Left renal pelvis (tissue), 4 donors: ENCODE measurements at places on chromosomes 13 and 19. TPM values are rescaled to one million over a fixed set of nuclear protein-coding genes. Genes with fewer than 3 reads are reported as not detected.
A peak's percentile ranks its signal among the peaks of the same experiment; 100 is the strongest.

DNA sequence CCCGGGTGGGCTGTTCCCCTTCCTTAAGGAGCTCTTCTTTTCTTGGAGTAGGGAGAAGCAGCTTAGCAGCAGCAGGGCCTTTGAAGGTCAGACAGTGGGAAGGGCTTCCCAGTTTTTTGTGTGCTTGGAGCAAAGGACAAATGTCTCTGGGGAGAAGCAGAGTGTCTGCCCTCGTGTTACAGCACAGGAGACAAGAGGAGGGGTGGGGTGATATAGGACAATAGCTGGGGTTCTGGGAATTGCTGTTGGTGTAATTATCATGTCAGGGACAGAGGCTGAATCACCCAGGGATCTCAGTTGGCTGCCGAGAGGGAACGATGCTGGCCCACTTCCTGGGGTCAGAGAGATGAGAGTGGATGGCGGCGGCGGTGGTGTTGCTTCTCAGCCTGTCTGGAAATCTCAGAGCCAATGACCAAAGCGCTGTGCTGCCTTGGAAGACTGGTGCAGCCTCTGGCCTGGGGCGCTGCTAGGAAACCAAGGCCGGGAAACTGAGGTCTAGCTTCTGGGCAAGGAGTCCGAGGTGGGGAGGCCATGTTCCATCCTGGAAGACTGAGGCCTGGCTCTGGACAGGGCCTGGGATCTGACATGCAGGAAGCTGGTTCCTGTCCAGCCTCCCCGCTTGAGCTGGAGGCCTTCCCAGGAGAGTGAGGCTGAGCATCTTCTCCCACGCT, 1.2 kb downstream of the INAFM1 start:
- DNase-seq = no peak

DNA sequence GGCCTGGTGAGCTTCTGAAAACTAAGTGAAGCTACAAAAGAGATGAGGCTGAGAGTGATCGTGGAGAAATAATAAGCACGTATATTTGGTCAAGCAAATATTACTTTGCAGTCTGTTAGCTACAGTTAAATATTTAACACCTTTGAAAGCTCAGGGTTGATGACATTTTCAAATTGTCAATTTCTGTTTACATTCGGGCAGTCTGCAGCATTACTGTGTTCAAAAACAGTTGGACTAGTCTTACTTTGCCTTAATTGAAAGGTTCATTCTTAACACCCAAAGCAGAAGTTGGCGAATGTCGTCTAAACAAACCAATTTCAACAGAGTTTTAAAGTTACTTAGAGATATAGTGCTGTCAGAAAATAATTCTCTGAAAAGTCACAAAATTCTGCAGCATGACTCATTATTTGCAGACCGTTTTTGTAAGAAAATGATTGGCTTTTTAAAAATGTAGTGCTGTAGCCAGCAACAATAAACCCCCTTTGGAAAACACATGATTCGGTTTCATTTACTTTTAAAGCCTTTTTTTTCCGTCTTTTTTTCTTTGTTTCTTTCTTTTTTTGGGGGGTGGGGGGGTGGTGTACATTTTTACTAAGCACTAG, 549.0 kb downstream of the GPC6 start:
- no peak for DNase-seq

DNA sequence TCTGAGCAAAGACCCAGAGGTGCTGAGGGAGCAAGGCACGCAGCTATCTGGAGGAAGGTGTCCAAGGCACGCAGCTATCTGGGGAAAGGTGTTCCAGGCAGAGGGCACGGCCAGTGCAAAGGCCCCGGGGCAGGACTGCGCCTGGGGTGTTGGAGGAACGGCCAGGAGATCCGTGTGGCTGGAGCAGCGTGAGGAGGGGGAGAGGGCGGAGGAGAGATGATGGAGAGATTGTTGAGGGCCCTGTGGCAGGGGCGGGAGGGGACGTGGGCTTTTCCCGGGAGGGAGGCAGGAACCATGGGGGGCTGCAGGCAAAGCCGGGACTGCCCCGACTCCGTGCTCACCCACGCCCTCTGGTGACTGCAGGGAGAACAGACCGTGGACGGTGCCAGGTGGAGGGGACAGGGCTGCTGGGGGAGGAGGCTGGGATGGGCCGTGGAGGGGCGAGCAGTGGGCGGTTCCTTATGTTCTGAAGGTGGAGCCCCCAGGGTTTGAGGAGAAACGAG, 13.3 kb upstream of the MISP start:
- DNase-seq = no peak

DNA sequence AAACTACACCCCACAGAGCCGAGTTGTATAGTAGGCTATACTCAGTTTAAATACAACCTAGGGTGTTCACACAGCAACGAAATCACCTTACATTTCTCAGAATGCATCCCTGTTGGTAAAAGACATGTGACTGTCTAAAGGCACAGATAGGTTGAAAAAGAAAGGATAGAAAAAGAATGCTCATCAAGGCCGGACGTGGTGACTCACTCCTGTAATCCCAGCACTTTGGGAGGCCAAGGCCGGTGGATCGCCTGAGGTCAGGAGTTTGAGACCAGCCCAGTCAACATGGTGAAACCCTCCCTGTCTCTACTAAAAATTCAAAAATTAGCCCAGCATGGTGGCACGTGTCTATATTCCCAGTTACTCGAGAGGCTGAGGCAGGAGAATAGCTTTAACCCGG, 3.8 kb upstream of the IL17D start:
- DNase-seq = no peak

- no peak for DNase-seq
These were observed 60.5 kb downstream of the CCNE1 start for GRCh38 chr19:29872224-29872731.

DNA sequence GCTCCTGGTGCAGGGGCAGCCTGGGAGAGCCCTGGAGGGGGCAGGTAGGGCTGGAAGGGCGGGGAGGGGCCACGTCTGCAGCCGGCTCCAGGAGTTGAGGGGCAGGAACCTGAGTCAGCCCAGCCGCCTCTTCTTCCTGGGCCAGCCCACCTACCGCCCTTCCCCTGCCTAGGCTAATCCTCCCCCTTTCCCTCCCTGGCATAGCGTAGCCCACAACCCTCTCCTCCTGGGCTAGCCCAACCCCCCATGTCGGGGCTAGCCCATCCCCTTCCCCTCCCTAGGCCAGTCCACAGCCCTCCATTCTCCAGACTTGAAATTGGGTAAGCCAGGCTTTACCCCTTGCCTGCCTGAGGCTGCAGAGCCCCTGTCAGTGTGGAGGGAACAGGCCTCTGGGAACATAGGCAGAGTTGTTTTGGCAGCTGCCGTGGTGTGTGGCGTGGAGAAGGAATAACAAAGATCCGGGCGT, 20.6 kb upstream of the WDR18 start:
- no peak for DNase-seq

DNA sequence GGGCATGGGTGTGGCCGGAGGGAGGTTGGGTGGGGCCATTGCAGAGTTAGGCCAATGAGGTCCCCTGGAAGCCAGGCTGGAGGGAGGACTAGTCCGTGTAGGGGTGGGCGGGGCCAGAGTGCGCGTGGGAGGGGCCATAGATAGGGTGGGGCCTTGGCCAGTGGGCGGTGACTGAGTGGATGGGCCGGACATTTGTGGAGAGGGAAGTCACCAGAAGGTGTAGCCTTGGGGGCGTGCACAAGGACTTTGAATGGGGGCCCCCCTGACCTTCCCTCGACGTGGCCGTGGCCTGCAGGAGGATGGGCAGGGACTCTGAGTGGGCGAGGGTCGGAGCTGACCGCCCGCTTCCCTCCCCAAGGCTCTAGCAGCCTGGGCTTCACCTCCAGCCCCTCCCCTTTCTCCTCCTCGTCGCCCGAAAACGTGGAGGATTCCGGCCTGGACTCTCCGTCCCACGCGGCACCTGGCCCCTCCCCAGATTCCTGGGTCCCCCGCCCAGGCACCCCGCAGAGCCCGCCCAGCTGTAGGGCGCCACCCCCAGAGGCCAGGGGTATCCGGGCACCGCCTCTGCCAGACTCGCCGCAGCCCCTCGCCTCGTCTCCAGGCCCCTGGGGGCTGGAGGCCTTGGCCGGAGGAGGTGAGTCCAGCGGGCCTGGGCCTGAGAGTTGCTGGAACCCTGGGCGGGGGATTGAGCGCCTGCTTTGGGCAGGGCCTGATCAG, 16.5 kb upstream of the B3GNT3 start:
- DNase-seq = no peak

PRRG2 gene
- polyA plus RNA-seq = 6.0 TPM

OR10H3 gene
- not detected for polyA plus RNA-seq

- DNase-seq = no peak
These were observed 10.1 kb downstream of the NOSIP start for GRCh38 chr19:49570138-49570856.

DNA sequence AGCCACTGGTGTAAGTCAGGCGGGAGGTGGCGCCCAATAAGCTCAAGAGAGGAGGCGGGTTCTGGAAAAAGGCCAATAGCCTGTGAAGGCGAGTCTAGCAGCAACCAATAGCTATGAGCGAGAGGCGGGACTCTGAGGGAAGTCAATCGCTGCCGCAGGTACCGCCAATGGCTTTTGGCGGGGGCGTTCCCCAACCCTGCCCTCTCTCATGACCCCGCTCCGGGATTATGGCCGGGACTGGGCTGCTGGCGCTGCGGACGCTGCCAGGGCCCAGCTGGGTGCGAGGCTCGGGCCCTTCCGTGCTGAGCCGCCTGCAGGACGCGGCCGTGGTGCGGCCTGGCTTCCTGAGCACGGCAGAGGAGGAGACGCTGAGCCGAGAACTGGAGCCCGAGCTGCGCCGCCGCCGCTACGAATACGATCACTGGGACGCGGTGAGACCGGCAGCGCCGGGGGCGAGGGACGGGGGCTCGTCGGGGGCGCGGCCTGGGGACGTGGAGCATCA, at the start of gene ALKBH7:
ALKBH7 (plus strand) TSS at position 201 of the 502 bp plus-strand sequence; CDS start at position 228, 27 bp downstream.
- DNase-seq = peak; percentile 100

- no peak for DNase-seq
These were observed 27.4 kb upstream of the TINCR start for GRCh38 chr19:5595129-5595528.

- DNase-seq = no peak
These were observed 64.4 kb downstream of the POSTN start for GRCh38 chr13:37534181-37534580.

DNA sequence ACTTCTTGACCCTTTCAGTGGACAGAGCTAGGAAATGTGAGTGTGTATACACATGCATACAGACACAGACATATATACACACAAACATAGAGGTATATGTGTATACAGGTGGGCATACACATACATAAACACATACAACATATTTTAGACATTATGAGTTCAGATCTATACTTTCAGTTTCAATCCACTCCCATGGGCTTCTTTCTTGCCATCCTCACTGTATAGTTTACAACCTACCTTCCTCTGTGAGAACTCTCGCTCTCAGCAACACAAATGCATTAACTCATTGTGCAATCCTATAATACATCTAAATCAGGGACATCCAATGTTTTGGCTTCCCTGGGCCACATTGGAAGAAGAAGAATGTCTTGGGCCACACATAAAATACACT, 21.2 kb upstream of the SCEL start:
- DNase-seq = no peak

DNA sequence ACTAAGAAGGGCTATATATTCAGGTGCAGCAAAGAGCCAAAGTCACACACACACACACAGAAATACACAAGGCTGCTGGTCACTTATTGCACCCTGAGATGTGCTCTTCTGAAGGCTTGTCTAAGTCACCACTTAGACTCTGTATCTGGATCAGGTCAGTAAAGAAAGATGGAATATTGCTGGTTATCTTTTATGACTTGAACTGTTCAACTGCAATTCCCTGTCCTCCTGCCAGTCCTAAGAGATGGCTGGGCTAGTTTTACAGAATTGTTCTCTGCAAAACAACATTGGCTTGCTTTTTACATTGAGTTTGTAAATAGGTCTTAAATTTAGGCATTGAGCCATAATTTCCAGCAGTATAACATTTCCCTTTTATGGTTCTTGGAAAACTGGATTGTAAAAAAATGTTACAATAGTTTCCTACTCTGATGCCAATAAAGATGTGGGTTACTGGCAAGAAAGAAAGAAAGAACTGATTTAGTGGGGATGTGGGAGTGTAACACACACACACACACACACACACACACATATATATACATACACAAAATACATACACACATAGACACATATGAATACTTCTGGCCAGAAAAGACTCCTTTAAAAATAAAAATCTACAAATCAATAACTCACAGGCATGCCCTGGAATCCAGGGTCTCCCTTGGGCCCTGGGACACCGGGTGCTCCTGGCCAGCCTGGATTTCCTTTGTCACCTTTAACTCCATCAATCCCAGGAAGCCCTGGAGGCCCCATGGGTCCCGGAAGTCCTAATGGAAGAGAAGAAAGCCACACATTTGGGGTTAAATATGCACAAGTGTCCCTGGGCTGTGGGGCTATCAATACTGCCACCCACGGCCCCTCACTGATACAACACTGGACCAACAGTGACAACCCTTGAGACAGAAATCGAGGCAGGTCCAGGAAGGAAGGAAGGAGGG, 137.7 kb downstream of the COL4A1 start:
- no peak for DNase-seq

DNA sequence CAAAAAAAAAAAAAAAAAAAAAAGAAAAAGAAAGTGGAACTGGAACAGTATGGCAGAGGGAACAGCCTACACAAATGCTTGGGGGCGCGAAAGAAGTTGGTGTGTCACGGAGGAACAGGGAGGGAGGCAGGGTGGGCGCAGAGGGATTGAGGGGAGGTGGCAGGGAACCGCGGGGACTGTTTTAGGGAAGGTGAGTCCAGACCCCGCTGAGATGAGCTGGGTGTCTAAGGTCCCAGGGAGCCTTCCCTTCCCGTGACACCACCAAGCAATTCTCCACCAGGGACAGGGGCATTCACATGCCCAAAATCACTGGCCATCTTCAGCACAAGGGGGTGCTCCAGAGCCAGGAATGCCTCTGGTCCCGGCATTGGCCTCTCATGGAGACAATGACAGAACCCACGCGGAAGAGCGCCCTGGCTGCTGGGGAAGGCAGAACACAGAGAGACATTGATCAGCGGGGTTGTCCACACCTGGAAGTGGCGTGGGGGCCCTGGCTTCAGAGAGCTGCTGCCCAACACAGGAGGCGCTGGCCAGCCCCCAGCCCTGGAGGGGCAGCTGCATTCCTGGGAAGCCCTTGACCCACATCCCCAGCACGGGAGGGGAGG, 6.9 kb downstream of the PEAK3 start:
- no peak for DNase-seq

- DNase-seq = no peak
These were observed 437.6 kb downstream of the HS6ST3 start for GRCh38 chr13:96527497-96527896.

DNA sequence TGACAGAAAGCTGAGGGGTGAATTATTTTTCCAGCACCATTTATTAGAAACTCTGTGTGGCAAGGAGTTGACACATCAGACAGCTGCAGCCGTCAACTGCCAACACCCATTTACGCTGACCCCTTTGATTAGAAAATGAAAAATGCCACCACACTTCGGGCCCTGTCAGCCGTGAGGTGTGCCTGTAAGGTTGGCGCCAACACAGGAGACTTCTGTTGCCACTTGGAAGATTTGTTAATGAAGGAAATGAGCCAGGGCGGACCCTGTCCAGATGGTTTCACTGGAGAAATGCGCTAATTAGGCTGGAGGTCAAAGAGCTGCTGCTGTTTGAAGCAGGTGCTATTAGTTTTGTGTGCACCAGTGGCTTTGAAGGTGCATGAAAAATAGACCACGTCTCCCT, 297.5 kb downstream of the MTUS2 start:
- DNase-seq = no peak

DNA sequence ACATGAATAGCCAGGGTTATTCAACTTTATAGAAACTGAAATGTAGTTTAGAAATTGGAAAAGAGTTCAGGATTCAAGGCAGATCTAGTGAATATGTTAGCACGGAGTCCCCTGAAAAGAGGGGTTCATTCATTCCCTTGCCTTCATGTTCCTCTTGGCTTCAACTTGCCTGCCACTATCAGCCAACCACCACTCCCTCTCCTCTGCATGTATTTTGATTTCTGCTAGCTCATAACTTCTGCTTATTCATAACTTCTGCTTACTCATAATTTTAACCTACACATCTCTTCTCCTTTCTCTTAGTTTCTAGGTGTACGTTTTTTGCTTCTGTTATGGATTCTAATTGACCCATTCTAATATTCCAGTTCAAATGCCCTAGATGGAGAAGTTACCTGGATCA, 5.5 kb upstream of the SERTM1 start:
- no peak for DNase-seq
